ENCODE measurements at places on chromosomes 1 and 21.
A peak's percentile ranks its signal among the peaks of the same experiment; 100 is the strongest.

- no peak for DNase-seq
- peak overlapping the region; percentile 98 for H3K27ac ChIP-seq
- peaks cover 96% of the 10 kb centered on the region for H3K4me1 ChIP-seq
- H3K36me3 ChIP-seq = peaks cover 49% of the 10 kb centered on the region
- no peaks in the 10 kb centered on the region for H3K27me3 ChIP-seq
Observed at GRCh38 chr1:205316161-205316566, 5.4 kb downstream of the NUAK2 start.

DNA sequence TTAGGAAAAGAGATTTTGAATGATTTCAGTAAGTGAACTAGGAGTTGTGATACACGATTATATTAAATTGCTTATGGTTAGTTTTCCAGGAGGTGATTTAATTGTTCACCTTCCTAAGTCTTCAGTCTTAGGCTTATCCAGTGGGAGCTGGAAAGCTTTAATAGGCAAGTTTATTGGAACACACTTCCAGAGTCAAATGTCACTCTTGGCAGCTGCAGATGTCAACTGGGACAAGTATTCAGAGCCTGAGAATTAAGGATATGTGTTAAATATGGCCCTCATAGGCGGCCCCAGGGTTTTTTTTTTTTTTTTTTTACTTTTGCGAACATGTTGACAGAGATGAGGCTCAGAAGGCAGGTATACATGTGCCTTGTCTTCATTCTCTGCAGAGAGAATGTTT lies 29.2 kb downstream of the UCK2 start:
- H3K27me3 ChIP-seq = no peaks in the 10 kb centered on the region
- no peak for DNase-seq
- no peak overlapping the region for H3K4me3 ChIP-seq
- no peaks in the 10 kb centered on the region for H3K36me3 ChIP-seq
- no peak overlapping the region for H3K27ac ChIP-seq
- peaks cover 32% of the 10 kb centered on the region for H3K4me1 ChIP-seq

- H3K27ac ChIP-seq = no peak overlapping the region
- H3K27me3 ChIP-seq = peaks cover 28% of the 10 kb centered on the region
- no peak overlapping the region for H3K4me3 ChIP-seq
- no peak for DNase-seq
- H3K4me1 ChIP-seq = no peaks in the 10 kb centered on the region
- no peaks in the 10 kb centered on the region for H3K36me3 ChIP-seq
Observed at GRCh38 chr1:37186246-37186756, 152.0 kb upstream of the GRIK3 start.

GRCh38 chr1:35555601-35556477 lies 1.4 kb downstream of the KIAA0319L start:
- no peaks in the 10 kb centered on the region for H3K27me3 ChIP-seq
- H3K4me1 ChIP-seq = peaks cover 32% of the 10 kb centered on the region
- H3K4me3 ChIP-seq = peak overlapping the region; percentile 96
- DNase-seq = no peak
- H3K27ac ChIP-seq = no peak overlapping the region

- H3K27me3 ChIP-seq = peaks cover 2% of the 10 kb centered on the region
- peak overlapping the region; percentile 46 for H3K27ac ChIP-seq
- DNase-seq = no peak
- H3K4me3 ChIP-seq = no peak overlapping the region
- H3K4me1 ChIP-seq = peaks cover 30% of the 10 kb centered on the region
Observed at GRCh38 chr1:9135073-9135836, 6.4 kb upstream of the GPR157 start.

- no peak for DNase-seq
- H3K27ac ChIP-seq = no peak overlapping the region
- peaks cover under 1% of the 10 kb centered on the region for H3K4me1 ChIP-seq
- no peak overlapping the region for H3K4me3 ChIP-seq
- H3K36me3 ChIP-seq = no peaks in the 10 kb centered on the region
Observed at GRCh38 chr1:184461321-184461720, 74.5 kb downstream of the C1orf21 start.

DNA sequence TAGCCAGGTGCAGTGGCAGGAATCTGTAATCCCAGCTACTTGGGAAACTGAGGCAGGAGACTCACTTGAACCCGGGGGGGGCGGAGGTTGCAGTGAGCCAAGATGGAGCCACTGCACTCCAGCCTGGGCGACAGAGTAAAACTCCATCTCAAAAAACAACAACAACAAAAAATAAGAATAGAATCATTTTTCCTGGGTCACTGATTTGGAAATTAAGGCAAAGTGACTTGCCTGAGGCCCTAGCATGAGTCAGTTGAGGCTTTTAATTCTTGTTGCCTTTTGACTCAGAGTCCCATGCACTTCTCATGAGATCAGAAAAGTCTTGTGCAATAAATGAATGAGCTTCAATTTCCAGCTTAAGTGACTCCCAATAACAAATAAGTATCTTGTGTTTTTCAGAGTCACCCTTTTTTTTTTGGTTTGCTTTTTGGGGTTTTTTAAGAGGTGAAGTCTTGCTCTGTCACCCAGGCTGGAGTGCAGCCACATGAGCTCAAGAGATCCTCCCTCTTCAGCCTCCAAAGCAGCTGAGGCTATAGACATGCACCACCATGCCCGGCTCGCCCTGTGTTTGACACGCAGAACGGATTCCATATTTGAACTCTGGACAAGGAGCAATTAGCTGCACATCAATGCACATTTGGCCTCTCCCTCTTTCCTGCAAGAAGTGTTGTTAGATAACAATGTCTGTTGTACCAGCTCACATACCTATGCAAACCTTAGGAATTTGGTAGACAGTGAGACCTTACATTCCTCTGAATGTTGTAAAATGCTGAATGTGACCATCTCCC lies 3.4 kb upstream of the PLEKHM2 start:
- H3K4me1 ChIP-seq = peaks cover 61% of the 10 kb centered on the region
- peak overlapping the region; percentile 91 for H3K27ac ChIP-seq
- H3K4me3 ChIP-seq = peak overlapping the region; percentile 35
- no peaks in the 10 kb centered on the region for H3K27me3 ChIP-seq
- peaks cover 4% of the 10 kb centered on the region for H3K36me3 ChIP-seq
- DNase-seq = no peak

DNA sequence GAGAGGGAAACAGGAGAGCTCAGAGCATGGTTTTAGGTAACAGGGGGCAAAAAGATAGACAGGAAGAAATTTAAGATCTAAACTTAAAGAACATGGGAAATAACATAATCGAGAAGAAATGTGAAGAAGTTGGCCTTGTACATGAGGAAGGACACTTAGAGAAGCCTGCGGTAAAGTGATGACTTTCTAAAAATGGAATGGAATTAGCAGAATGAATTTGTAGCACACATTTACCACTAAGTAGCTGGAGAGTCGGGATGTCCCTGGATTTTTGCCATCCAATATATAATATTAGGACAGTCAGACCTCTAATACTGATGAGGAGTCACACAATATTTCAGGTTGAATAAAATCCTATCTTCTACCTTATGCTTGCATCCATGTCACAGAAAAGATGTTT lies 77.7 kb upstream of the C1orf87 start:
- H3K27me3 ChIP-seq = no peaks in the 10 kb centered on the region
- H3K4me1 ChIP-seq = no peaks in the 10 kb centered on the region
- no peaks in the 10 kb centered on the region for H3K36me3 ChIP-seq
- H3K4me3 ChIP-seq = no peak overlapping the region

GRCh38 chr1:160723332-160723731 lies 11.7 kb upstream of the CD48 start:
- H3K27ac ChIP-seq = no peak overlapping the region
- no peak for DNase-seq
- no peak overlapping the region for H3K4me3 ChIP-seq

- H3K4me1 ChIP-seq = peaks cover 45% of the 10 kb centered on the region
- H3K27me3 ChIP-seq = no peaks in the 10 kb centered on the region
- H3K4me3 ChIP-seq = no peak overlapping the region
- H3K36me3 ChIP-seq = peaks cover 13% of the 10 kb centered on the region
- H3K27ac ChIP-seq = peak overlapping the region; percentile 65
Observed at GRCh38 chr1:193069748-193070385, 10.5 kb downstream of the RO60 start.

- no peaks in the 10 kb centered on the region for H3K36me3 ChIP-seq
- H3K27ac ChIP-seq = no peak overlapping the region
- no peak for DNase-seq
- H3K4me1 ChIP-seq = no peaks in the 10 kb centered on the region
Observed at GRCh38 chr21:32802954-32803353, 31.4 kb upstream of the PAXBP1 start.

GRCh38 chr1:223142795-223143536 lies at the start of gene TLR5:
Gene TLR5 (minus strand): TSS chr1:223143248. CDS start chr1:223113031, 30,217 bp downstream.
- peaks cover 9% of the 10 kb centered on the region for H3K4me1 ChIP-seq
- H3K36me3 ChIP-seq = no peaks in the 10 kb centered on the region
- H3K27me3 ChIP-seq = peaks cover 22% of the 10 kb centered on the region
- H3K4me3 ChIP-seq = peak within 1 kb of the TSS; percentile 72
- H3K27ac ChIP-seq = no peak within 1 kb of the TSS

GRCh38 chr1:6614019-6614928 lies 743 bp downstream of the PHF13 start:
- peak overlapping the region; percentile 18 for H3K27ac ChIP-seq
- H3K27me3 ChIP-seq = no peaks in the 10 kb centered on the region
- DNase-seq = peak; percentile 62
- peaks cover 3% of the 10 kb centered on the region for H3K36me3 ChIP-seq
- H3K4me1 ChIP-seq = peaks cover 15% of the 10 kb centered on the region

- no peak overlapping the region for H3K27ac ChIP-seq
- no peaks in the 10 kb centered on the region for H3K4me1 ChIP-seq
- H3K4me3 ChIP-seq = no peak overlapping the region
- DNase-seq = no peak
- no peaks in the 10 kb centered on the region for H3K36me3 ChIP-seq
Observed at GRCh38 chr1:75712306-75712705, 12.2 kb upstream of the ACADM start.

GRCh38 chr1:23896491-23896890 lies 16.7 kb downstream of the CNR2 start:
- H3K4me1 ChIP-seq = peaks cover 87% of the 10 kb centered on the region
- no peaks in the 10 kb centered on the region for H3K27me3 ChIP-seq
- H3K27ac ChIP-seq = peak overlapping the region; percentile 83

GRCh38 chr1:229536982-229537381 lies 21.5 kb downstream of the ABCB10 start:
- peaks cover 3% of the 10 kb centered on the region for H3K4me1 ChIP-seq
- H3K27me3 ChIP-seq = no peaks in the 10 kb centered on the region
- no peak for DNase-seq
- H3K27ac ChIP-seq = no peak overlapping the region
- H3K4me3 ChIP-seq = no peak overlapping the region

- peaks cover 29% of the 10 kb centered on the region for H3K27me3 ChIP-seq
- no peaks in the 10 kb centered on the region for H3K4me1 ChIP-seq
- H3K36me3 ChIP-seq = peaks cover 4% of the 10 kb centered on the region
- DNase-seq = no peak
- no peak overlapping the region for H3K4me3 ChIP-seq
- no peak overlapping the region for H3K27ac ChIP-seq
Observed at GRCh38 chr1:157315544-157315943, 177.3 kb upstream of the ETV3 start.

DNA sequence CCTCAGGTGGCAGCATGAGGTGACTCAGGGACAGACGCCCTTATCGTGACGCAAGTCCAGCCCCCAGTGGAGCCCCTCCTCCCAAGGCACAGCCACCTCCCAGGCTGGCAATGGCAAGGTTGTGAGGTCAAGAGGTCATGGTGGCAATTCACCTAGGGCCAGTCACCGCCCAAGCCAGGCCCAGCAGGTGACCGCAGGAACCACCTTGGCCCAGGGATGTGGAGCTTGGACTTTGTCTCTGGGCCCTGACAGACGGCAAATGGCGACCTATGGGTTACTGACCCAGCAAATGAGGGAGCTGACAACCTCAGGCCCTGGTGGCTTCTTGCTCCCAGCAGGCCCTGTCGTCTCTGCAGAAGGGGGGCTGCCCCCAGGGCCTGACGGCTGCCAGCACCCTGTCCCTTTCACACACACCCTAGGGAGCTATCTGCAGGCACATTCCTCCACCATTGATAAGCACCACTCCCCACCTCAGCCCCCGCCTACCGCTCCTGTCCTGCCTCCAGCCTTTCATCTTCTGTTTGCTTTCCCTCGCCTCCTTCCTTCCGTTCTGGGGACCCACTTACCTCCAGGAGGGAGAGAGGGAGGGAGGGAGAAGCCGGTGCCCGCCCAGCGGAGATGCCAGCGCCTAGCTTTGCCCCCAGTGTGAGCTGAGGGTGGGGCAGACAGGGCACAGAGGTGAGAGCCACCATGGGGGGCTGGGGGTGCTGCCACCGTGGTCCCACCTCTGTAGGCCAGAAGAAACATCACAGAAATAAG lies 12.1 kb downstream of the EPHA2 start:
- H3K27me3 ChIP-seq = peaks cover 19% of the 10 kb centered on the region
- no peaks in the 10 kb centered on the region for H3K36me3 ChIP-seq
- H3K4me3 ChIP-seq = no peak overlapping the region
- no peak for DNase-seq
- H3K27ac ChIP-seq = no peak overlapping the region

DNA sequence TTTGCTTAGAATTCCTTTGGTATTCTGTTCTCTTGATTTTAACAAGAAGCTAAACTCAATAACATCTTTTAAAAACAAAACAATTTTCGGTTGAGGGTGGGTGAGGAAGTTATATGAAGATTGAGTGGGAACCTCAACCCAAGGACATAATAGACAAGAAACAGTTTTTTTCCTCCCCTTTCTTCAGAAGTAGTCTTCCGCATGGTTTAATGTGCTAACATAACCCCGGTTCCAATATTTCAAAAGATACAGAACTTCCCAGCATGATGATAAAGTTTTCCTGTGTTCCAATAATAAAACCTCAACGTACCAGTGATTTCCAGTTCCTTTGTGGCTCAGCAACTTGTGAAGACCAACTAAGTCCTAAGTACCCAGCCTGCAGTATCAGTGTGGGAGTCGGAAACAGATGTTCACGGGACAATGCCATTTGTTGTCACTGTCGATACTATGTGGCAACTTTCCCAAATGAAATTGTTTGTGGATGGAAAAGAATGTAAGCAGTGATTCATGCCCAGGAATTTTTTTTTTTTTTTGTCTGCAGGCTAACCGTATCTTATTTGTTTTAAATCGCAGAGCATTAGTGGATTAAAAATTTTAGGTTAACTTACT lies 48.5 kb downstream of the NR5A2 start:
- no peaks in the 10 kb centered on the region for H3K36me3 ChIP-seq
- no peak for DNase-seq
- H3K27me3 ChIP-seq = peaks cover 24% of the 10 kb centered on the region
- no peak overlapping the region for H3K27ac ChIP-seq
- no peak overlapping the region for H3K4me3 ChIP-seq
- H3K4me1 ChIP-seq = peaks cover 12% of the 10 kb centered on the region

DNA sequence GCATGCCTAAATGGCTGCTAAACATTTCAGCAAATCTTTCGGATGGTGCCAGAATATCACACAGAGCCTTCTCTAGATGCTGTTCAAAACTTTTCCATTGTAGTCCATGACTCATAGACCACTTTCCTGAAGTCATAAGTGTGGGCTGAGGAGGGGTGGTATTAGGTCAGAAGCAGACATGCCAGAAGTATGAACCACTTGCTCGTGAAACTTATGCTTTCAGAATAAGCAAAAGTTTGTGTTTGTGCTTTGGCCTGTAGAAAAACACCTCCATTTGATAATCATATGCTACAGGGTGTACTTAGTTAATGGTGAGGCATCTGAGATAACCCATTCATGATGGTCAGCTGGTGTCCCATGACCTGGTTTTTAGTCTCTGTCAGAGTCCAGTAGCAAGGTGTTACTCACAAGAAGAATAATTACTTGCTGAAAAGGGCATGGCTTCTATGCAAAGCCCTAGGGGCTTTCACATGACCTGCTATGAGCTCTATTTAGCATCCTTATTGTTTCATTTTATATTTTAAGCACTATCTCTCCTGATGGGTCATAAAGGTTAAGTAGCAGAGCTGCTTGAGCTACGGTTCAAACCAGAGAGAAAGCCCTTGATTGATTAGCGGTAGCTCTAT lies 183.1 kb upstream of the IVNS1ABP start:
- no peak for DNase-seq
- no peak overlapping the region for H3K4me3 ChIP-seq
- peaks cover 2% of the 10 kb centered on the region for H3K27me3 ChIP-seq
- H3K4me1 ChIP-seq = no peaks in the 10 kb centered on the region
- no peak overlapping the region for H3K27ac ChIP-seq

Measured in activated B cell treated with CpG ODN at 0.5 μM for 24 hours (primary cell).